ENCODE measurements at places on chromosomes 1 and 21.
A peak's percentile ranks its signal among the peaks of the same experiment; 100 is the strongest.

- no peak for DNase-seq
These were observed 57.8 kb downstream of the BCAR3 start for GRCh38 chr1:93623875-93624274.

- DNase-seq = no peak
These were observed 36.6 kb downstream of the GATAD2B start for GRCh38 chr1:153886127-153886526.

- no peak for DNase-seq
These were observed 23.0 kb upstream of the DMBX1 start for GRCh38 chr1:46466477-46467182.

GRCh38 chr1:1359308-1359663, 931 bp upstream of the MXRA8 start:
- no peak for DNase-seq

GRCh38 chr1:67189953-67190352, 23.7 kb downstream of the IL23R start:
- peak; percentile 80 for DNase-seq

DNA sequence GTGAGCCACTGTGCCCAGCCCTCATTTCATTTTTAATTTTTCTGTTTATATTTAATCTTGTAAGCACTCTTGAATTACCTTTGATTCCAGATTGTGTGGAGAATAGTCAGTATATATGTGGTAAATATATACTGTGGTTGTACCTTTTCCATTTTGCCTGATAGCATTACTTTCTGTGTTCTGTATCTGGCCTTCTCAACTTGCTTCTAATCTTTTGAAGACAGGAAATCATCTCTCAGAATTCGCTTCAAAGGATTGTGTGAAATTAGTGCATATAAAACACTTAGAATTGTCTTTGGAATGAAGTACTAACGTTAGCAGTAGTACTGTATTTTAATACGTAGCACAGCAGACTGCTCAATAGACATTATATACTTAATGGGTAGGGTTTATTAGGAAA, 37.9 kb downstream of the PPP2R5A start:
- DNase-seq = no peak

DNA sequence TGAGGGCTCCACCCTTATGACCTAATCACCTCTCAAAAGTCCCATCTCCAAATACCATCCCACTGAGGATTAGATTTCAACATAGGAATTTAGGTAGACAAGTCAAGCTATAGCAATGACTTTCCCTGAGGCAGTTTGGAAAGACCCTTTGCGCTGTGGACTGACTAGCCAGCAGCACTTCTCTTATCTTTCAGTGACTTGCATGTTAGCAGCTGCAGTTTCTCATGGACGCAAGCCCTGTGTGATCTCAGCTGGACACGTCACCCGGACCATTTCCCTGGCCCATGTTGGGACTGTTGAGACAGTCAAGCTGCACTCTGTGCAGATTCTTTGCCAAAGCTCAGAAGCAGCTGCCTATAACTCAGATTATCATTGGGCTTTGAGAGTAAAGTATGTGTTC, 408.1 kb upstream of the USP24 start:
- DNase-seq = no peak

GRCh38 chr1:94122201-94122970, 1.4 kb upstream of the ABCA4 start:
- DNase-seq = no peak

GRCh38 chr1:22876359-22877111, 96.1 kb downstream of the LACTBL1 start:
- DNase-seq = no peak

- no peak for DNase-seq
These were observed 29.8 kb upstream of the COL16A1 start for GRCh38 chr1:31733389-31734219.

GRCh38 chr1:207404849-207405525, 49.1 kb upstream of the CR2 start:
- peak; percentile 63 for DNase-seq

DNA sequence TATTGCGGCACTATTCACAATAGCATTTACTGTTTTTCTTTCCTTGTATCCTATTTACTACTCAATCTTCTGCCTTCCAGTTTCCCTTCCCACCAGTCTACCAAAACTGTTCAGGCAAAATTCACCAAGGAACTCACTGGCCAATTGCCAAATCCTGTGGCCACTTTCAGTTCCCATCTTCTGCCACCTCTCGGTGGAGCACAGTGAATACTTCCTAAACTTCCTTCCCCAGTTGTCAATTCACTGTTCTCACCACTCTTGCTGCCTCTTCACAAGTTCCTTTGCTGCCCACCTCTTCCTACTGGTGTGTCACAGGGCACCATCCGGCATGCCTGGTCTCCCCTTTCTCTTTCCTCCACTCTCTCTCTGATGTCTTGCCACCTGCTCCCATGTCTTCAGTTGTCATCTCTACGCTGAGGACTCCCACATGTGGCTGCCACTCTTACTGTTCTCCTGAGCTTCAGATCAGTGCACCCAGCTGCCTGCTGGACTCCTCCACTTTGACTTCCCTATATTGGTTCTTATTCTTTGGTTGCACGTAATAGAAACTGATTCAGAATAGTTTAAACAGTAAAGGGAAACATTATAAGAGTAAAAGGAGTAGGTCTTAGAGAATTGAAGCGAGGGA, 114.4 kb downstream of the PIK3R3 start:
- no peak for DNase-seq

DNA sequence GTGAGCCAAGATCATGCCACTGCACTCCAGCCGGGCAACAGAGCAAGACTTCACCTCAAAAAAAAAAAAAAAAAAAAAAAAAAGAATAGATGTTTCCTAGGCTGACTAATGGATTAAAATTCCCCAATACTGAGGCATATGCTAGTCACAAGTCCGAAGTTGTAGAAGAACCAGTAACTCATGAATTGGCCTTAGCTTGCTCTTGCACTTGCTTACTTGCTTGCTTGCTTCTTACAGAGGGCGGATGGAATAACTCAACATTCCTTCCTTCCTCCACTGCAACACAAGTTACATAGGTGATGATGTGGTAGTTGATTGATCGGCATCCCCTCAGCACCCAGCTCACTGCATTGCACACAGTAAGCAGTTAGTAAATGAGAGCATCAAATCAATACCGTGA, 2.8 kb upstream of the TARS2 start:
- DNase-seq = no peak

DNA sequence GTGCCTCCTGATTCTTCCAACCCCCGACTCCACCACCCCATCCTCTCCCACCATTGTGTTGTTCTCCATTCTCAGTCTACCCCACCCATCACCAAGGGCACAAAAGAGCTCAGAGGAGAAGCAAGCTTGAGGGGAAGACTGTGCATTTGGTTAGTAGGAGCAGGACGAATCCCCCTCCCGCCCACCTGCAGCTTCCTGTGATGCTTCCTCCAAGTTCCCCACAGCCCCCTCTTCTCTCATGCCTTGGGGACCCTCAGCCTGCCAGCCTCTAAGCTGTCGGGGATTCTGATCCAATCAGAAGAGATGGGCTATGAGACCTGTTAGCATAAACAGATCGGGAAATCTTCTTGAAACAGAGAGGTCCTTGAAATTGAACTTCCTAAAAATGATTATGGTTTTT, 22.2 kb upstream of the CAPZB start:
- no peak for DNase-seq

GRCh38 chr1:156823210-156823790, 6.7 kb upstream of the SH2D2A start:
- no peak for DNase-seq

- no peak for DNase-seq
These were observed 614.3 kb upstream of the ADAMTS5 start for GRCh38 chr21:27581168-27581567.

- no peak for DNase-seq
These were observed 21.0 kb upstream of the APP start for GRCh38 chr21:26191609-26192008.

GRCh38 chr1:21779613-21780521, 3.1 kb downstream of the USP48 start:
- peak; percentile 83 for DNase-seq

GRCh38 chr1:7095343-7095964, 310.2 kb downstream of the CAMTA1 start:
- no peak for DNase-seq

DNA sequence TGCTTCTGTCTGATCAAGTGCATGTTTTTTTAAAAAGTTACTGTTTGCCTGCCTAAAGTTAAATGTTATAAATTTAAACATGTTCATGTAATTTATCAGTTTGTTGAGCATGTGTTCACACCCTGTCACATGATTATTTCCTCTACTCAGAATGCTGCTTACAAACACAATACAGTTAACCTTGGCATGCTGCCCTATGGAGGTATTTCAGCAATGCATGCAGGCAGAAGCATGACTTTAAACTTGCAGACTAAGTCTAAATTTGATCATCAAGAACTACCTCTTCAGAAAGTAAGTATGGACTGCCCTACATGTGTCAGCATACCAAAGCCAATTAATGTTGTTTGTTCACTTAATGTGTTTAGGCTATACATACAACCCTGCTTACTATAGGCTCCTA, 161.6 kb downstream of the LRRC40 start:
- no peak for DNase-seq

DNA sequence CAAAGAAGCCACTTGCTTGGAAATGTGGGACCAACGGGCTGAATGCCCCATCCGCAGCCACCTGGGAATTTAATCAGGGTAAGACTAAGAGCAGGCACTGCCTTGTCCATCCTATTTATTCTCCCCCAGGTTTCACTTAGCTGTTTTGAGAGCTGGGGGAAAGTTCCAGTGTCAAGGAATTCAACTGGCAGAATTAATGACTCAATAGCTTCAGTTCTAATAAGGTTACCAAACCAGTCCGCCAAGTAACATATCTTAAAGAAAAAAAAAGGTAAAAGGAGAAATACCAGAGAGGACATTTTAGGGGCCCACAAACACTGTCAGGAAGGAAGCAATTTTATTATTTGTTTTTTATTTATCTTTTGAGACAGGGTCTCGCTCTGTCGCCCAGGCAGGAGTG, 157.6 kb upstream of the SOD1 start:
- DNase-seq = no peak

DNA sequence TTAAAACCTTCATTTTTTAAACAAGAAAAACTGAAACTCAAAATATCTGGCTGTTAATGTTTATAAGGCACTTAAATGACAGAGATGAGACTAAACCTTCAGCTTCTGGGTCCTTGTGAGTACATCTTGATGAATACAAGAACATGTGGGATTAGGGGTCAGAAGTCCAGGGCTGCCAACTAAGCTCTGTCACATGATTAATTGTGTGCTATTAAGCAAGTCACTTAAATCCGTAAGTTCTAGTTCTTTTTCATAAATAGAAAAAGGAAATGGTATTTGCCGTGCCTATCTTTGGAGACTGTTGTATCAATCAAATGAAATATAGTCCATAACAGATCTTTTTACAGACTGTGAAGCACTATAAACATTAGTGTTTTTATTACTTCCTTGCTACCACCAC, 43.2 kb upstream of the KCTD3 start:
- DNase-seq = no peak

- DNase-seq = no peak
These were observed 13.6 kb upstream of the NDC1 start for GRCh38 chr1:53851571-53852285.

- no peak for DNase-seq
These were observed 21.9 kb downstream of the IL23R start for GRCh38 chr1:67188137-67188536.

GRCh38 chr1:168476588-168477385, 67.0 kb downstream of the XCL2 start:
- no peak for DNase-seq

- no peak for DNase-seq
These were observed 2.4 kb upstream of the CCT8 start for GRCh38 chr21:29075706-29076466.

DNA sequence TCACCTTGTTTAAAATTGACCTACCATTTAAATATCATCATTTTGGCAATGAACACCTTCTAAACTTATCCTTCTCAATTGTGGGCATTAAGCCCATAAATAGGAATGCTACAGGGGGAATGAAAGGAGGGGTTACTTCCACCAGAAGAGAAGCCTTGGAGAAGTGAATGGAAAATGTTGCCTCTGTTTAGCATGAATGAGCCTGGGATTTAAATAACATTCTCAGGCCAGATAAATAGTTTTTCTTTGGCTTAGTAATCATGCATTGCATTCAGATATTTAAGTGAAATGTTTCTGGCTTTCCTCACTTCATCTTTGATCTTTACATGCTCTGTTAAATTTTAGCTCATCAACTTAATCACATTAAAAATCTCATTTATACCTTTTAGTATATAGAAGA, 284.3 kb upstream of the FMN2 start:
- no peak for DNase-seq

GRCh38 chr1:31670593-31670964, 25.9 kb upstream of the PEF1 start:
- DNase-seq = no peak

- peak; percentile 42 for DNase-seq
These were observed 1.9 kb upstream of the IRF2BP2 start for GRCh38 chr1:234611847-234612351.

- DNase-seq = no peak
These were observed 4.8 kb downstream of the ABCB10 start for GRCh38 chr1:229553621-229554130.

DNA sequence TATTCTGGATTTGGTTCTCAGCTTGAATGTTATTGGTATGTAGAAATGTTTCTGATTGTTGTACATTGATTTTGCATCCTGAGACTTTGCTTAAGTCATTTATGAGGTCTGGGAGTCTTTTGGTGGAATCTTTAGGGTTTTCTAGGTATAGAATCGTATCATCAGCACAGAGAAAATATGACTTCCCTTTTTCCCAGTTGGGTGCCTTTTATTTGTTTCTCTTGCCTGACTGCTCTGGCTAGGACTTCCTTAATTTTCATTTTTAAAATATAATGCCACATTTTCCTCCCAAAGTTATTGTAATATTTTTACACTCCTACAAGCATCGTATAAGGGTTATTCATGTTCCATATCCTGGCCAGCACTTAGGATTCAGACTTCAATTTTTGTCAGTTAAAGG, 111.1 kb downstream of the FNBP1L start:
- no peak for DNase-seq

DNA sequence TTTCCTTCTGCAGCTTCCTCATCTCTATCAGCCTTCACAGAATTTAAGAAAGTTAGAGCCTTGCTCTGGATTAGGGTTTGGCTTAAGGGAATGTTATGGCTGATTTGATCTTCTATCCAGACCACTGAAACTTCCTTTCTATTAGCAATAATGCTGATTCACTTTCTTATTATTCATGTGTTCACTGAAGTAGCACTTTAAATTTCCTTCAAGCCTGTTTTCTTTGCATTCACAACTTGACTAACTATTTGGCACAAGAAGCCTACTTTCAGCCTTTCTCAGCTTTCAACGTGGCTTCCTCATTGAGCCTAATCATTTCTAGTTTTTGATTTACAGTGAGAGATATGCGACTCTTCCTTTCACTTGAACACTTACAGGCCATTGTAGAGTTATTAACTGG, 528.5 kb downstream of the PLPP3 start:
- no peak for DNase-seq

GRCh38 chr1:9784508-9785133, 39.1 kb downstream of the CLSTN1 start:
- DNase-seq = peak; percentile 75

Measured in activated CD4-positive, alpha-beta T cell treated with anti-CD3 and anti-CD28 coated beads, Interleukin-2, Interleukin-6, amounts not matched to agents 100 ng/mL and 50 ng/mL, durations not matched to agents 16 hours and 8 hours (primary cell).